ENCODE measurements at places on chromosomes 7 and 10.

GRCh38 chr7:87223666-87224065 lies 4.1 kb upstream of the TMEM243 start:
- DNase-seq, result no peak

- DNase-seq, result peak; percentile 55
Observed at GRCh38 chr7:41881331-41882130, 178.6 kb upstream of the INHBA start.

DNA sequence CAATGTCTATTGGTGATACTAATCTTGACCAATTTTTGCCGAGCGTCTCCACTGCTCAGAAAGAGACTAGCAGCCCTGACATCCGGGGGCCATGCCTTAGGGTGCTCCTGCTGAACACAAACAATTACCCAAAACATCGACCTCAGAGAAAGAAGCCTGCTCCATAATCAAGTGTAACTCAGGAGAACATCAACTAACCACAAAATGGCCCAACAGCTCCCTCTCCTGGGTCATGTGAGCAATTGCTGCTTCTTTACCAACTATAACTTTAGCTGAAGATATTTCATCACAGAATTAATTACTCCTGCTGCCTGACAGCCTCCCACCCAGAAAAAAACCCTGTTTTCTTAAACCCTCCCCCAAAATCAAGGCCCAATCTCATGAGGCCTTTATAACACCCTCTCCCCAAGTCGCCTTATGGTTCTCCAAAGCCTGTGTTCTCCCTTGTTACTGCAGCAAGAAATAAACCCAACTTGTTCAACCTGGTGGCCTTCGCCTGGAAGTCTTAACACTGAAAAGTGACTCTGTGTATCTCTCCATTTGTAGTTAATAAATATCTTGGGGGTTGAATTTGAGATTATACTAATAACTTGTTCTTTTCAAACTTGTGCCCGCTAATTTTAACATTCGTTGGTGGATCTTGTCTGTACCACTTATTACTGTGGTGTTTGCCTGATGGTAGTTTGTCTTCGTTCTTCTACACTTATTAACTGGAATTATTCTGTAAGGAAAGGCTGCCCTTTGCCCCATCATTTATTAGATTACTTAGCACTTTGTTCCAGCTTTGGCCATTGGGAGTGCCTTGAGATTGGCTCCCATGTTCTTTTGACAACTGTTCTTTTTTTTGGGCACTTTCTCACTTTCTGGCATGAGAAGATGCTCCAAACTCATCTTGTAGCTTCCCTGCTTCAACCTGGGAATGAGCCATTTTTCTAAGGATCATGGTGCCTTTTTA lies 21.2 kb upstream of the RAMP3 start:
- DNase-seq, result peak; percentile 83

- no peak for DNase-seq
Observed at GRCh38 chr7:15555381-15555859, 6.4 kb downstream of the AGMO start.

GRCh38 chr10:99161165-99161564 lies 74.5 kb downstream of the HPSE2 start:
- DNase-seq, result no peak

GRCh38 chr7:139536152-139536551 lies 12.7 kb downstream of the CLEC2L start:
- DNase-seq, result no peak

- no peak for DNase-seq
Observed at GRCh38 chr7:66503036-66503370, 125.7 kb upstream of the KCTD7 start.

GRCh38 chr10:25631471-25631870 lies 302.6 kb upstream of the MYO3A start:
- no peak for DNase-seq

GRCh38 chr10:15163253-15163828 lies 5.2 kb downstream of the NMT2 start:
- DNase-seq, result no peak

DNA sequence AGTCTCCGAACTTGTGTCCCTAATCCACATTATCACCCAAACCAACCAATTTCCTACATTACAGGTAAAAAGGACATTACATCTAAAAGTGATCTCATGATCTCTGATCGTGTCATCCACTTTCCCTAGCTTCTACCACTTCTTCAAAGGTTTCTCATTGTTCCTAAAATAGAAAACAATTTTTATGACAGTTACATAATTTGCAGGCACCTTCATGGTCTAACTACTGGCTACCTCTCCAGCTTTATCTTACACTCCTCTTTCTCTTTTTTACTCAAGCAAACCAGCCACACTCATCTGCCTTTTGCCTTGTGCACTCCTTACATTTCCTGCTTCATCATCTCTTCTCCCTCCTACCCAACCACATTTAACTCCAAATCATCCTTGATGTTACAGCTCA lies 886.7 kb upstream of the SORCS1 start:
- DNase-seq, result no peak

GRCh38 chr10:49362596-49363260 lies 33.2 kb downstream of the DRGX start:
- no peak for DNase-seq

- DNase-seq, result no peak
Observed at GRCh38 chr10:119162452-119163092, 2.9 kb downstream of the SFXN4 start.

Data from naive thymus-derived CD8-positive, alpha-beta T cell (primary cell).